ENCODE measurements at places on chromosomes 5 and 9.

DNA sequence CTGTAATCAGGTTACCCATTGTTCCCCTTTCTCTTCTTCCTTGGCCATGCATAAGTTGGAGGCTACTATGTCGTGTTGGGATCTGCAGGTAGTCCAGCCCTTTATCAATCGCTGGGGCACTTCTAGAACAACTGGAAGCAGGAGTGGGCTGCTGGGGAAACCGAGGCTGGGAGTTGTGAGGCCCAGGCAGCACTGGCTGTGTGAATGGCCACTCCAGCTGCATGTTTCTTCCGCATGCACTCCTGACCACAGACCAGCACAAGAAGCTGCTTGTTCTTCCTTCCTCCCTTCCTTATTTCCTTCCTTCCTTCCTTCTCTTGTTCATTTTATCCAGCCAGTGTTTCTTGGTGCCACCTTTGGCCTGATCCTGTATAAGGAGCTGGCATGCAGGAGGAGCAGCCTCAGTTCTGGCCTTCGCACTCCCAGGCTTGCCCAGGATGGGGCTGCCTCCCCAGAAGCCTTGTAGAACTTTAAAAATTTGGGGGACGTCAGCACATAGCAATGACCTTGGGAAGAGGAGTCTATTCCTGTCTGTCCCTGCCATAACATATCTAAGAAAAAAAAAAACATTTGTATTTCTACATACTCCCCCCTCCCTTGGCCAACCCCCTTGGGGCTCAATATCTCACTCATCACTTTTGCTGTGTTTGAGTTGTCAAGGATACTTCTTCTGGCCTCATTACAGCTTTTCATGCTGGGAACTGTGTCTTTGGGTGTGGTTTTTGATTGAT, 20.8 kb upstream of the CXCL14 start:
- DNase-seq = no peak

DNA sequence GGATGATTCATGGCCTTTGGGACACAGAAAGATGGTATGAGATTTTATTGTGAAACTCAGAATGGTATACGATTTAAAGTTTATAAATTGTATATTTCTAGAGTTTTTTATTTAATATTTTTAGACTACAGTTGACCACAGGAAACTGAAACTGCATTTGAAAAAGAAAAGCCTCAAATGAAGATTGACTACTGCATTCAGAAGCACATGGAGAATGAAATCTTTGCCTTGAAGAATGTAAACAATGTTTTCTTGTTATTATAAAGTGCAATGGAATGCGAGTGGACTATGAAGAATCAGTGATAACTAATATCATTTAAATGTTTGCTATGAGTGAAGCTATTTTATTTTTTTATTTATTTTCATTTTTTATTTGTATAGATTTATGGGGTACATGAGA, 169.1 kb upstream of the CDH18 start:
- no peak for DNase-seq

- DNase-seq = no peak
Measured at GRCh38 chr9:91395553-91396471, 27.8 kb downstream of the NFIL3 start.

DNA sequence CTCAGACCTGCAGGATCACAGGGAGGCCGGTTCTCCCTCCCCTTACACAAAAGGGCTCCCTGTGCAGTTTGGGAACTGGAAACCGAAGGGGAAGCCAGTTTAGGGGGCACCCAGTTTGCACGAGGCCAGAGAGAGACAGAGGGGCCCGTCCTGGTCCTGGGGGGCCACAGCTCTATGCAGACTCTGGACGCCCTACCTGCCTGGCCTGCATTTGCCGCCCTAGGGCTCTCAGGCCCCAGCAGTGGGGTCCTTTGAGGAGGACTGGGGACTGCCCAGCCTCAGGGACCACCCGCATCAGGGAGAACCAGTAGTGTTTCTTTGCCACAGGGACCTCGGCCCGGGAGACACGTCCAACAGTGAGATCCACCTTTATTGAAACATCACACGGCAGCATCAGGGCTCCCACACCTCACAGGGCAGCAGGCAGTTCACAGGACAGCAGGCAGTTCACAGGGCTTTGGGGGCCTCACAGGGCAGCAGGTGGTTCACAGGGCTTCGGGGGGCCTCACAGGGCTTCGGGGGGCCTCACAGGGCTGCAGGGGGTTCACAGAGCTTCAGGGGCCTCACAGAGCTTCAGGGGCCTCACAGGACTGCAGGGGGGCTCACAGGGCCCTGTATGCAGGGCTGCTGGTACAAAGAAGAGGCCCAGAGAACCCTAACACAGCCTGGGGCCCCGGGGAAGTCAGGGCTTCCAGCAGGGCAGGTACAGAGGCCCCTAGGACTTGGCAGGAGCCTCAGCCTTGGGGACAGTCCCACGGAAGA, 648 bp upstream of the NSMF start:
- DNase-seq = no peak

GRCh38 chr9:91991721-91992341, 41.8 kb upstream of the ROR2 start:
- DNase-seq = no peak

- DNase-seq = no peak
Measured at GRCh38 chr5:97245386-97245785, 62.3 kb upstream of the RIOK2 start.

Measured in DMS153 (cell line).